ENCODE measurements at places on chromosomes 16 and 17.

- no peak for DNase-seq
These were observed 6.3 kb downstream of the CSF3 start for GRCh38 chr17:40021451-40021971.

- no peak for DNase-seq
These were observed 20.4 kb upstream of the XYLT1 start for GRCh38 chr16:17491140-17491662.

DNA sequence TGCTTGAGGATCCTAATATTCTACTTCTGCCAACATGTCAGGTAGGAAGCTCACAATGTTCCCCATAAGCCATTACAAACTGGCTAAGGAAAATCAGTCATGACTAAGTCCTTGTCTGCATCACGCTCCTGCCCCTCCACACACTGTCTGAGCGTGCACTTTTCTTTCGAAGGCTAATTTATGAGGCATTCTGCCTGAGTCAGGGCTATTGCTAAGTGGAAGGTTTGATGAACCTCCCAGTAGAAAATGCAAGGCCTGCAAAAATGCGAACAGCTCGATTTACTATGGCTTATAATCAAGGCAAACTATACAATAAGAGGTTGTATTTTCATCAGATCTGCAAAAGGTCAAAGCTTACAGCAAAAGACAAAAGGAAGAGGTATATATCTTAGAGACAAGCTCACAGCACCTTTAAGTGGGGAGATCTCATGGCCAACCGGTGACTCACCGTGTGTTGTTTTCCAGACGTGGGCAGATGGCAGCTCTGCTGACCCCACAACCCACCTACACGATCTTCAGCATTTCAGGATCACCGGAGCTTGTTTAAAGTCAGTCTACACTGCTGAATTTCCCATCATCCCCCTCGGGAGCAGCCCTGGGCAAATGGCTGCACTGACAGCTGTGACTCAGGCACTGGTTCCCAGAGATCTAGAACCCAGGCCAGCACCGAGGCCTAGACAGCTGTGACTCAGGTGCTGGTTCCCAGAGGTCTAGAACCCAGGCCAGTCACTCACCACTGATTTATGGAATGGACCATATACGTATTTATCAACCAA is 26.1 kb downstream of the MEAK7 start:
- no peak for DNase-seq

GRCh38 chr16:11554053-11554452 is 32.7 kb downstream of the LITAF start:
- DNase-seq, result no peak

DNA sequence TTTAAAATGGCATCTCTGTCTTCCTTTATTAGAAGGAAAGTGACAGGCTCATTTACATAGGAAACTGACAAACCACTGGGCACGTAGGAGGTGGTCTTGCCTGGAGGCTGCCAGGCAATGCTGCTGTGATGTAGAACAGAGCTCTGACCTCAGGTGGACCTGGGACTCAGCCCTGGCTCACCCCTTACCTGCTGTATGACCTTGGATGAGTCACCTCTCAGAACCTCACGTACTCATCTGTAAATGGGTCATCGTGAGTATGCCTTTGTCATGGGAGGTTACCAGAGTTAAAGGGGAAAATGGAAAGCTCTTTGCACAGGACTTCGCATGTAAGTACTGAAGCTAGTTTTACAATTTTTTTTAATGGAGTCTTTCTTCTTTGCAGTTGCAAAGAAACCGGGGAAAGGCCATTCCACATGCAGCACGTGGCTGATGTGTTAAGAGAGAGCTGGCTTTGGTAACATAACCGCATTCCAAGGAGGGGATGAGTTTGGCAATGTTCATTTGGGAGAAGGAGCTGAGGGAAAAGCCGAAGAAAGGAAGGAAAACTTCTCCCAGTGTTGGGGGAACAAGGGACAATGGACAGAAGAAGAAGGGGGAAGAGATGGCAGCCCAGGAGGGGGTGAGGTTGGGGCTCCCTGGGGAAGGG is 37.4 kb upstream of the LONP2 start:
- no peak for DNase-seq

GRCh38 chr16:78106686-78107085 is 7.2 kb downstream of the WWOX start:
- DNase-seq, result no peak

DNA sequence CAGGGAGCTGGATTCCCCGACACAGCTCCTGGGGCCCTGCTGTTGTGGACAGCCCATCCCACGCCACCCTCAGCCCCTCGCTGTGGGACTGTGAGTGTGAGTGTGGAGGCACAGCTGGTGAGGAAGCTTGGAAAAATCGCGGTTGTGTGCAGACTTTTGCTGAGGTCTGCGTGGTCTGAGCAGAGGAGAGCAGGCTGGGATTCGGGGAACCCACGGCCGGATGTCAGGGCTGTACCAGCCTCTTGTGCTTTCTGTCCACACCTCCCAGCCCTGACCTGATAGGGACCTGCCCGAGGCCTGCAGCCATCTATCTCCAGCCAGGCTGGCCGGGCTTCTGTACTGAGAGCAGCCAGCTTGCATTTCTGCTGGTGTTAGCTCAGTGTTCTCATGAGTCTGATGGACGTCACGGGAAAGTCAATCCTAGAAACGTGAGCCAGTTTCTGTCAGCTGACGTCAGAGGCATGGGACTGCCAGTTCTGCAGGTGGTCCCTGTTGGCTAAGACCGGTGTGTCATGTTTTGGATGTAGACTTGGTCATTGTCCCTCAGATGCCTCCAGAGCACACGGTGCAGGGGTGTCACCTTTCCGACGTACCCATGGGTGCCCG is 72.8 kb upstream of the ZNF750 start:
- DNase-seq, result no peak

GRCh38 chr17:17701658-17702057 is 20.4 kb downstream of the RAI1 start:
- no peak for DNase-seq

DNA sequence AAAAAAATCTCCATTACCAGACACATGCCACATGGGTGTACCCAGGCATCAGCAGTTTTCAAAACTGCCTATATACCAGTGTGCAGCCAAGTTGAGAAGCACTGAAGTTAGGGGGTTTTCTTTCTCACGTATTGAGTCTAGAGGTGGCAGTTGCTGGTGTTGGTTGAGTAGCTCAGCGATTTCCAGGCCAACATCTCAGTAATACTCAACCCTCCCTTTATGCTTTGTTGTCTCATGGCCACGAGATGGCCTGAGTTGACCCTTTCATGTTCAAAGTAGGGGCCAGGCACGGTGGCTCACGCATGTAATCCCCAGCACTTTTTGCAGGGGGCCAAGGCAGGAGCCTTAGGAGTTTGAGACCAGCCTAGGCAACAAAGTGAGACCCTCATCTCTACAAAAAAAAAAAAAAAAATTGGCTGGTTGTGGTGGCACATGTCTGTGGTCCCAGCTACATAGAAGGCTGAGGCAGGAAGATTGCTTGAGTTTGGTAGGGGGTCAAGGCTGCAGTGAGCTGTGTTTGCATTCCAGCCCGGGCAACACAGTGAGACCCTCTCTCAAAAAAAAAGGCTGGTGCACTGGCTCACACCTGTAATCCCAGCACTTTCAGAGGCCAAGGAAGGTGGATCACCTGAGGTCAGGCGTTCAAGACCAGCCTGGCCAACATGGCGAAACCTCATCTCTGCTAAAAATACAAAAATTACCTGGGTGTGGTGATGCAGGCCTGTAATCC is 10.8 kb downstream of the LRRC3C start:
- DNase-seq, result no peak

DNA sequence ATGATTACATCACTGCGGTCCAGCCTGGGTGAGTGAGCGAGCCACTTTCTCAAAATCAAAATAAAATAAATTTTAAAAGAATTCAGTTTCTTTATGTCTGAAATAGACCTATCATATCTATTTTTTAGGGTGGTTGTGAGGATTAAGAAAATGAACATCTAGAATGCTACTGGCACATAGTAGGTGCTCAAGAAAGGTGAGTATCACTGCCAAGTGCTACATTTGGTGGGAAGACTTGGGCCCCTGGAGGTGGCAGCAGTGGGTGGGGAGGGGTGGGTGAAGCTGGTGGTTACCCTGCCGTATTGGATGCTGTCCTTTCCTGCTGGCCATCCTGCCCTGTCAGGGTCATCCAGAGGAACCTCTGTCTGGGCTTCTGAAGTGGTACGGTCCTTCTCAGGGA is 50.3 kb downstream of the ABCC6 start:
- DNase-seq, result no peak

- DNase-seq, result no peak
These were observed 7.8 kb downstream of the DBNDD1 start for GRCh38 chr16:90011508-90011819.

- DNase-seq, result no peak
These were observed 12.5 kb downstream of the RPH3AL start for GRCh38 chr17:340074-340473.

DNA sequence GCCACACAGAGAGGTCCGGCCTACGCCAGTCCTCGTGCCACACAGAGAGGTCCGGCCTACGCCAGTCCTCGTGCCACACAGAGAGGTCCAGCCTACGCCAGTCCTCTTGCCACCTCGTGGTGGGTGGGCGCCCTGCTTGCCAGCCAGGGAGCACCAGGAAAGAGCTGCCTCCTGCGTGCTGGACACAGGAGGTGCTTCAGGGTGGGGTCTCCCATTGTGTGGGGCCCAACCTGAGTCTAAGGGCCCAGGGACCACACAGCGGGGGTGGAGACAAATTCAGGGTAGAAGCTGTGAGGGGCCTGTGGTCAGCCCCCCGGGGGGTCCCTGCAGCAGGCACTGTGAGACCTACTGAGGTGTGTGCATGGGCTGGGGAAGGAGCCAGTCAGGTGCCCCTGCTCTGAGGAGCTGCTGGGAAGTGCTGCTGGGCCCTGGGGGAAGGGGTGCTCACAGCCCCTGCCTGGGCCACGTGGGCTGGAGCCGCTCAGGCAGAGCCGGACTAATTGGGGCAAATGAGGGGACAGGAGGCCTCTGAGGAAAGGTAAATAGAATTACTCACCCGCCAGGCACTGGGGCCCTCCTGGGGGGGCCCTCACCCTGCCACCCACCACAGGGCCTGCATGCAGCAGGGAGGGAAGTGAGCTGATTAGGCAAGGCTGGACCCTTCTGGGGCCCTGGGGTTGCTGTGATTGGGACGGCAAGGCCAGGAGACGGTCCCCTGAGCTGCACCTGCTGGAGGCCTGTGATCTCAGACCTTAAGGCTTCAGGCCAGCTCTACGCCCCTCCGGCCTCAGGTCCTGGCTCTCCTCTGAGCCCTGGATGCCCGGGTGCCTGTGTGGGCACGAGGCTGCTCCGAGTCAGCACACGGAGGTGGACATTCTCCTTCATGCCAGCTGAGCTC is 11.0 kb downstream of the GCGR start:
- no peak for DNase-seq

DNA sequence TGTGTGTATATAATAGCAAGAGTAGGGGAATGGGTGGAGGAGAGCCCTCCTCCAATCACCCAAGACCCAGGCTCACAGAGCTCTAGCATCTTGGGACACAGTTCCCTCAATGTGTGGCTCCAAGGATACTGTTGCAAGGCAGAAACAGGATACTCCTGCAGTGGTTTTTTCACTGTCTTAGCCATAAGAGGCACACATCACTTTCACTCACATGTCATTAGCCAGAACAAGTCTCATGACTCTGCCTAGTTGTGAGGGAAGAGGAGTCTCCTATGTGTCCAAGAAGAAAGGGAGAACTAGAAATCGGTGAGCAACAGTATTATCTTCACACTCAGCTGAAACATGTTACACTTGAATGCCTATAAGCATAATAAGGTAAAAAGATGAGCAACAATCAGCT is 11.1 kb upstream of the NUDT7 start:
- no peak for DNase-seq

- no peak for DNase-seq
These were observed 83.7 kb downstream of the N4BP1 start for GRCh38 chr16:48526058-48526957.

GRCh38 chr17:14304773-14305517 is 4.1 kb downstream of the HS3ST3B1 start:
- no peak for DNase-seq

DNA sequence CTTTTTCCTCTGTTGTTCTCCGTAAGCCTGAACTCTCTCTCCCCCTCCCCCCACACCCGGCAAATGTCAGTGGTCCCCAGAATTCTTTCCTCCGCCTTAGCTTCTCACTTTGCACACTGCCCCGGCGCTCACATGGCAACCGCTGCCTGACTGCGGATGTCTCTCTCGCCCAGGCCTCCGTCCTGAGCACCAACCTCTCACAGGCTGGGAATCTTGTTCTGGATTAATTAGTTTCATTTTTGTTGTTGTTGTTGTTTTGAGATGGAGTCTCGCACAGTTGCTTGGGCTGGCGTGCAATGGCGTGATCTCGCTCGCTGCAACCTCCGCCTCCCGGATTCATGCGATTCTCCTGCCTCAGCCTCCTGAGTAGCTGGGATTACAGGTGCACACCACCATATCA is 16.7 kb downstream of the C17orf100 start:
- no peak for DNase-seq

DNA sequence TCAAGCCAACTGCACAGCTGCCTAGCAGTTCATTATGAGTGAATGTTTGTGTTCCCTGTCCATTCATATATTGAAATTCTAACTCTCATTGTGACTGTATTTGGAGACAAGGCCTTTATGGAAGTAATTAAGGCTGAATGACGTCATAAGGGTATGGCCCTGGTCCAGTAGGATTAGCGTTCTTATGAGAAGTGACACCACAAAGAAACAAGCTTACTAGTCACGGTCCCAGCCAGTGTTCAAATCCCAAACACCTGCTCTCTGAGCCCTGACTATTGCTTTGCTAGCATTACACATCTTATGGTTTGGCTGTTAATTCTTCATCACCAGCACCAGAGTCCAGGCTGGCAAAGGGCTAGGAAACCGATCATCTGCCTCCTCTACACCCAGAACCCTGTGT is 2.2 kb downstream of the ZNF668 start:
- no peak for DNase-seq

DNA sequence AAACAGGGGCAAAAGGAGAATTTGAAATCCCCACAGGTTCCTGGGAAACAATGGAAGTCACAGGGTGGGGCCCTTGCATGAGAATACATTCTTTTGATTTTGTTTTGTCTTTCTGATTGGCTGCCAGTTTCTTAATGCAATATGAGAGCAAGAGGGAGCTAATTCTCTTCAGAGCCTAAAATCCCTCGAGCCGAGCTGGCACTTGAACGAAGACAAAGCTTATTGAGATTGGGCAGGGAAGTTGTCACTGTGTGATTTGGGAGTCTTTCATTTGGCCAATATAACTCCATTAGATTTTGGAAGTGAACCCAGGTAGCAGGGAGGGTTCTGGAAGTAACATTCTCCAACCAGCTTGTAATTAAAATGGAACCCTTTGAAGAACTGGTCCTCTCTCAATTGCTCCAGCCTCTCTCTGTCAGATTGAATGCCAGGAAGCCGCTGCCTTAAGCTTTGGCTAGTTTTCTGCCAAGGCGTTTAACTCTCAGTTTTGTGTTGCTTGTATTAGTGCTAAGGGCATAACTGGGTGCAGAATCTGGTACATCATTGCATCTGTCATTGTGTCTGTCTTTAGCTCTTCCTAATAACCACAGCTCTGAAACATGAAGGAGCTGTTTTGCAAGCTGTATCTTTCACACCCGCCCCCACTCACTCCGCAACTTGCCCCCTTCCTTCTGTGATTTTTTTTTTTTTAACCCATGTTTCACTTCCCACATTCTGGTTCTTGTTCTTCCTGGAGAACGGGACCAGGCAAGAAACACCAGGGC is 272.0 kb downstream of the MAF start:
- no peak for DNase-seq
